ENCODE measurements at places on chromosomes 3 and 15.
A peak's percentile ranks its signal among the peaks of the same experiment; 100 is the strongest.

DNA sequence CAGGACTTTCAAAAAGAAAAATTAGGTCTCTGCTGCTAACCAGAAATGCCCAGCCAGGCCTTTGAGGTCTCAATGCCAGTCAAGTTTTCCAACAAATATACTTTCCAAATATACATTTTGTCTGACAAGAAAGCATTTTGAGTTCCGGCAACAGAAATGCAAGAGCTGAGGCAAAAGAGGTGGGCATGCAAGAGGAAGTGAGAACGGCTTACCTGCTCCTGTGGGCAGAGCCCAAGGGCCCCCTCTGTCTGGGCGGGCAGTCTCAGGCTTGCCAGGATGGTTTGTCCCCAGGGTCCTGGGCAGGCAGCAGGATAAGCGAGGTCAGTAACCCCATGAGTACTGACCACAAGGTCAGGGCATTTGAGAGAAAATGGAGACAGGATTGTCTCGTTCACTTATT is 136.1 kb upstream of the TOPAZ1 start:
- no peak for DNase-seq

- DNase-seq, result peak; percentile 52
Measured at GRCh38 chr15:44584162-44584749, 47.3 kb downstream of the EIF3J start.

DNA sequence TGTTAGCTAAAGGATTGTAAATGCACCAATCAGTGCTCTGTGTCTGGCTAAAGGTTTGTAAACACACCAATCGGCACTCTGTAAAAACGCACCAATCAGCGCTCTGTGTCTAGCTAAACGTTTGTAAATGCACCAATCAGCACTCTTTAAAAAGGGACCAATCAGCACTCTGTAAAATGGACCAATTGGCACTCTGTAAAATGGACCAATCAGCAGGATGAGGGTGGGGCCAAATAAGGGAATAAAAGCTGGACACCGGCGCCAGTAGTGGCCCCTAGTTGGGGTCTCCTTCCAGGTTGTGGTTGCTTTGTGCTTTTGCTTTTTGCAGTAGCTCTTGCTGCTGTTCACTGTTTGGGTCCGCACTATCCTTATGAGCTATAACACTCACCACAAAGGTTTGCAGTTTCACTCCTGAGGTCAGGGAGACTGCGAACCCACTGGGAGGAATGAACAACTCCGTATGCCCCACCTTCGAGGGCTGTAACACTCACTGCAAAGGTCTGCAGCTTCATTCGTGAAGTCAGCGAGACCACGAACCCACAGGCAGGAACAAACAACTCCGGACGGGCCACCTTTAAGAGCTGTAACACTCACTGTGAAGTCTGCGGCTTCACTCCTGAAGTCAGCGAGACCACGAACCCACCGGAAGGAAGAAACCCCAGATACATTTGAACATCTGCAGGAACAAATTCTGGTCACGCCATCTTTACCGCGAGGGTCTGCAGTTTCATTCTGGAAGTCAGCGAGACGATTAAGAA is 1.1 kb upstream of the SUCLG2 start:
- DNase-seq, result peak; percentile 29

DNA sequence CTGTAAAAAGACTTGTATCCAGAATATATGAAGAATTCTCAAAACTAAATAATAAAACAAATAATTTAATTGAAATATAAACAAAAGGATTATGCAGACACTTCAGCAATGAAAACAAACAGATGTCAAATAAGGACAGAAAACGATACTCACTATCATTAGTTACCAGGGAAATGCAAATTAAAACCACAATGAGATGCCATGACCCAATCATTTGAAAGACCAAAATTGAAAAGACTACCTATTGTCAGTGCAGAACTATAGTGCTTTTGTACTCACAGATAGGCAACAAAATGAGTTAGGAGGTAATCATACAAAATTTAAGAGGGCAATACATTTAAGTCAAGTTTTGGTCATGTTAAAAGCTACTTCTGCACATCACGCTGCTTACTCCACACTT is 31.6 kb upstream of the OR5K4 start:
- DNase-seq, result no peak

- no peak for DNase-seq
Measured at GRCh38 chr15:65569728-65570127, 39.5 kb downstream of the HACD3 start.

DNA sequence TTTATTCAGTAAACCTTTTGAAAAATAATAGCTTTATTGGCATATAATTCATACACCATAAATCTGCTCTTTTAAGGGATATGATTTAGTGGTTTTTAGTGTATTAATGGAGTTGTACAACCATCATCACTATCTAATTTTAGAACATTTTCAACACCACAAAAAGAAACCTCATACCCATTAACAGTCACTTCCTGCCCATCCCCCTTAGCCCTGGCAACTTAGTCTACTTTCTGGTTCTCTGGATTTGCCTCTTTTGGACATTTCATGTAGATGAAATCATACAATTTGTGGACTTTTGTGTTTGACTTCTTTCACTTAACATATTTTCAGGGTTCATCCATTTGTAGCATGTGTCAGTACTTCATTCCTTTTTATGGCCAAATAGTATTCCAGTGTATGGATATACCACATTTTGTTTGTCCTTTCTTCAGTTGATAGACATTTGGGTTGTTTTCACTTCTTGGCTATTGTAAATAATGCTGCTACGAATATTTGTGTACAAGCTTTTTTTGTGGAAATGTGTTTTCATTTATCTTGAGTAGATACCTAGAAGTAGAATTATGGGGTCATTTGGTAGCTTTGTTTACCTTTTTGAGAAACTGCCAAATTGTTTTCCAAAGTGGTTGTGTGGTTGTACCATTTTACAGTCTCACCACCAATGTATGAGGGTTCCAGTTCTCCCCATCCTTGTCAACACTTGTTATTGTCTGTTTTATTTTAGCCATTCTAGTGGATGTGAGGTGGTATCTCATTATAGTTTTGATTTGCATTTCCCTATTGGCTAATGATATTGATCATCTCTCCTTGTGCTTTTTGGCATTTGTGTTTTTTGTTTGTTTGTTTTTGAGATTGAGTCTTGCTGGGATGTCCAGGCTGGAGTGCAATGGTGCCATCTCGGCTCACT is 45.8 kb downstream of the SMAD3 start:
- no peak for DNase-seq
